ENCODE measurements at places on chromosomes 5 and 9.

DNA sequence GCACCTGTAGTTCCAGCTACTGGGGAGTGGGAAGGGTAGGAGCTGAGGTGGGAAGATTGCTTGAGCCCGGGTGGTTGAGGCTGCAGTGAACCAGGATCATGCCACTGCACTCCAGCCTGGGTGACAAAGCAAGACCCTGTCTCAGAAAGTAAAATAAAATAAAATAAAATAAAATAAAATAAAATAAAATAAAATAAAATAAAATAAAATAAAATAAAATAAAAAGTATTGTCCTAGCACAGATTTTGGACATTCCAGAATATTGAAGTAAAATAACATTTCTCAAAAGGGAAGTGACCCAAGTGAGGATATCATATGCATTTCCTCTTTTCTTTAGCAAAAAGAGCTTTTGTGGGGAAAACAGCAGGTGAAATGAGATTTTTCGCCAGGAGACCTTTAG lies 83.5 kb downstream of the TMEM174 start:
- DNase-seq, result no peak

DNA sequence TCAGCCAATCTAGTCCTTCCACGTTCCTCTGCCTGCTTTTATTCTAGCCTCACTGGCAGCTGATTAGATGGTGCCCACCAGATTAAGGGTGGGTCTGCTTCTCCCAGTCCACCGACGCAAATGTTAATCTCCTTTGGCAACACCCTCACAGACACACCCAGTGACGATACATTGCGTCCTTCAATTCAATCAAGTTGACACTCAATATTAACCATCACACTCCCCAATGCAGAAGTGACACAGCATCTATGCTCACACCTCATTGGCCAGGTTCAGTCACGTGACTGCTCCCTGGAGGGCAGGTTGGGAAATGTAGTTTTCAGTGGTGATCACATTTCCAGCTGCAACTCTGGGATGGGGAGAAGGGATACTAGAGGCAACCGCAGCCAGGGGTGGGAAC lies 13.0 kb downstream of the SUSD3 start:
- no peak for DNase-seq

- peak; percentile 48 for DNase-seq
Observed at GRCh38 chr5:173283318-173284288, 44.6 kb downstream of the STC2 start.

GRCh38 chr5:176644294-176644693 lies 3.0 kb upstream of the TSPAN17 start:
- no peak for DNase-seq

GRCh38 chr9:101758304-101758930 lies 20.0 kb upstream of the GRIN3A start:
- DNase-seq, result no peak

DNA sequence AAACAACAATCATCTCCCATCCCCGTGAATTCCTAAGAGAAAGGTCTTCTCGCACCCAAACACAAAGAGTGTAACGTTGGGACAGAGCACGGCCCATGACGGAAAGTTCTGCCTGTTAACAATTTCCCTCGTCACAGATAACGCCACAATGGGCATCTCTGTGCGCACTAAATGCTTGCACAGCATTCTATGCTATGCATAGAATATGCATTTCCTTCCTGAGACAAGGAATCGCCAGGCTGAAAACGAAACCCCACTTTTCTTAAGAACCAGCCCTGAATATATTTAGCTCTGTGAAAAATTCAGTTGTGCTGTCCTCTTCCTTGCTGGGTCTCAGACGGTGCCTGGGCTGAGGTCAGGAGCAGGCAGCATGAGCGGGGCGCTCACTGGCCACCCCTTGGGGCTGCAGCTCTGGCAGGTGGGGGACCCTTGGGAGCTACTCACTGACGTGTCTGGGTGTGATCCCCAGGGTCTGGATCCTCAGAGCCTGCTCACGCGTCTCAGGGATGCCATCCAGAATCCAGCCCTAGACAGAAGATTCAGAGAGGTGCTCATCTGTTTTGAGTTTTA lies 49.8 kb downstream of the AK8 start:
- DNase-seq, result no peak

DNA sequence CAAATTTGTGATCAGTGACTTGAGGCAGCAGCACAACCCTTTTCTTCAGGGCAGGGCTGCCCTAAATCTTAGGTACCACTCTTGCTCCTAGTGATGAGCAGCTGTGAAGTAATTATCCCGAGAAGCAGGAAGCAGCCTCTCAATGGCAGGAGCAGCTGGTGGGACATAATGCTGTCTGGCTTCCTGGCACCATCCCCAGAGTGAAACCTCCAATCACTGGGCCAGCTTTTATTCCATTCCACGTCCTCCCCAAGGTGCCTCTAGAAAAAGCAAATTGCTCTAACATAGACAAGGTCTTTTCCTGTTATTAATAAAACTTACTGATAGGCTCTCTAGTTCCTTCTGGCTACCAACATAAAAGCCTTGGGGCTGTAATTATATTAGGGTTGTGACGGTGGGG lies 154.0 kb downstream of the FRMD3 start:
- DNase-seq, result no peak

- no peak for DNase-seq
Observed at GRCh38 chr5:98468188-98468869, 305.1 kb upstream of the RGMB start.

DNA sequence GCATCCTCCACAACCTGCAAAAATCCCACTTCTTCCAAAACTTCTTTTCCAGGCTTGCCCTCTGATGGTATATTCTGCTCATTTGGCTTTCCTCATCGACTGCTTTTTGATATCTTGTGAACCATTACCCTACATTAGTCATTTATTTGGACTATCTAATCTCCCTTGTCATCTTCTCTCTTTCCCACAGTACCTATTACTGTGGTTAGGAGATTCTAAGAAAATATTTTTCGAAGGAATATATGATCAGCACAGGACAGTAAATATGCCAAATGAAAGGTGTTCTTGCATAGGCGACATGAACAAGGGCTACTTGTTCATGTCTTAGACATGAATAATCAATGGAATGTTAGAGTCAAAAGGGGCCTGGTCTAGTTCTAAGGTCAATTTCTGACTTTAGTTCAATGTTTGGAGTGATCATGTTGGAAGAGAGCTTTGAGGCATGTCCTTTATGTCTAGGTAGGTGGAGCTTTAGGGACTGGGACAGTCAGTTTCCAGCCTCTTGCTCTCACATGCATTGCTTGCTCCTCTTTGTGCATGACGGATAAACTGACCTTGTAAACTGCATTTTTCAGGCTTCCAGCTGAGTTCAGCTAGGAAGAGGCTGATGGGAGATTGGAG lies 243.4 kb upstream of the RPS23 start:
- DNase-seq, result no peak

- no peak for DNase-seq
Observed at GRCh38 chr5:98923966-98924365, 4.8 kb downstream of the CHD1 start.

DNA sequence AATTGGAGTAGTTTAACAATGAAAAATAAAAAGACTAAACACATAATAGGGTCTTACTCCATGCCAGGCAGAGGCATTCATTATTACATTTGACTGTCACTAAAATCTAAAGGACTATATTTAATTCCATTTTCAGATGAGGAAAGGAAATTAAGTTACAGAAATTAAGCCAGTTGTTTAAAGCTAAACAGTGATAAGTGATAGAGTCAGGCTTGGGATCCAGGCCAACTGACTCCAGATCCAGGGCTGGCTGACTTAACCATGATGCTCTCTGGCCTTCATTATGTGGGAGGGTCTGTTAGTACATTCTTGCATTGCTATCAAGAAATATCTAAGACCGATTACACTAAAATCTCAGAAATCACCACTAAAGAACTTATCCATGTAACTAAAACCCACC lies 107.2 kb downstream of the ARHGEF28 start:
- no peak for DNase-seq

DNA sequence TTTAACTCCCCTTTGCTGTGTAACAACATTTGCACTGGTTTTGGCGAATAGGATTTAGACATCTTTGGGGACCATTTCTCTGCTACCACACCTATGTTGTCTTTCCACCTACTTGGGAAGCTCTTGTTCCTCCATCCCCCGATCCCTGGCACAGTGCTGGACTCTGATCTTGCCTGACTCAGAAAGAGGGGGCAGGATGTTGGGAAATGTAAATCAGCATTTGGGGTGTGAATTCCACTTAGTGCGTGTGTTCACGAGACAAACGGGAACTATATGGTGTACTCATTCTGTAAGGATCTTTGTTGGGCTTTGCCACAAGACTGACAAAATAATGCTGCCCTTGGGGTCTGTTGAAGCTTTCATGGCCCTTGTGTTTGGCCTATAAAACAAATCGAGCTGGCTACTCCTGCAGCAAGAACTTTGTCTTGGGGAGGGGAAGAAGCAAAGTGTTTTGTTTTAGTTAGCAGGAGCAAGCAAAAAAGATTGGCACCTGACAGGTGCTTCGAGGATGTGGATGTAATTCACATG lies 18.5 kb downstream of the TMEM268 start:
- DNase-seq, result no peak

DNA sequence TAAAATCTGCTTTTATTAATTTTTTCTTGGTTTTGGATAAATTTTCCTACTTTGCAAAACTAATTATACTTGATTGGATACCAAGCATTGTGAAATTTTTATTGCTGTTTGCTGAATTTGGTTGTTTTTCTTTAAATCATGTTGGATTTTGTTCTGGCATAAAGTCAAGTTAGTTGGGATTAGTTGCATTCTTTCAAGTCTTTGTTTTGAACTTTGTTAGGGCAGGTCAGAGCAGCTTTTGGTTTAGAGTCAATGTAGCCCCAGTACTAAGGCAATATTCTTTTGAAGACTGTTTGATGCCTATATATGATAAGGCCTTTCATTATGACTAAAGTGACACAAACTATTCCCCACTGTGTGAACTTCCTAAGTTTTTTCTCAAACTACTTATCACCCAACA lies 531.1 kb downstream of the RASEF start:
- DNase-seq, result no peak

- no peak for DNase-seq
Observed at GRCh38 chr5:34057118-34057517, 14.1 kb upstream of the C1QTNF3 start.

GRCh38 chr9:117116084-117116483 lies 298.8 kb downstream of the ASTN2 start:
- DNase-seq, result no peak

DNA sequence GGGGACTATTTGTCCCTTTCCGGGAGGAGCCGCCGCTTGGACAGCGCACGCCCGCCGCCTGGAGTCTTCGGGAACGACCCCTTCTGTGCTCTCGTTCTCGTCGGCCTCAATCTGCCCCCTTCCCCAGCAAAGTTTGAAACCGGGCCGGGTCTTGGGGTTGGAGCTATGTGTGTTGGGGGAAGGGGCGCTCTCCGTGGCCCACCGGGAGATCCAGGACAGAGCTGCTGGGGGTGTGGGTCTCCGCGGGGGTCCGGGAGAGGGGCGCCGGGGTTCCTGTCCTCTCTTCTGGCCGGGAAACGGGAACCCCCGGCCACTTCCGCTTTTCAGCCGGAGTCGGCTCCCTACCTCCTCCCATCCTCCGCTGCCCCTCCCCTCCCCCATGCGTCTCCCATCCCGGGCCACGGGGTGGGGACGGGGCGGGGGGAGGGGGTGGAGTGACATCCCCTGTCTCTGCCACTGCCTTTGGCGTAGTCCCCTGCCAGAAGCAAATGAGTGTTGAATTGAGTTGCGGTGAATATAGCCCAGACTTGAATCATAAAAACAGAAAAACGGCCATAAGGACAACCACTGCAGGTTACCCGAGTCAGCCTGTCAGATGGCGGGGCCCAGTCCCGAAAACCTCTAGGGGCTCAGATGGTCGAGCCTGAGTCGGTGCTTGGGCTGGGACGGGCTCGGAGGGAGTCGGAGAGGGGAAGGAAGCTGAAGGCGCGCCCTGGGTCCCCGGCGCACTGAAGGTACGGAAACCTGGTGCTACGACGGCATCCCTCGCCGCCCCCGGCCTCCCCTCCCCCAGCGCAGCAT lies 1.1 kb downstream of the CPLX2 start:
- DNase-seq, result no peak

DNA sequence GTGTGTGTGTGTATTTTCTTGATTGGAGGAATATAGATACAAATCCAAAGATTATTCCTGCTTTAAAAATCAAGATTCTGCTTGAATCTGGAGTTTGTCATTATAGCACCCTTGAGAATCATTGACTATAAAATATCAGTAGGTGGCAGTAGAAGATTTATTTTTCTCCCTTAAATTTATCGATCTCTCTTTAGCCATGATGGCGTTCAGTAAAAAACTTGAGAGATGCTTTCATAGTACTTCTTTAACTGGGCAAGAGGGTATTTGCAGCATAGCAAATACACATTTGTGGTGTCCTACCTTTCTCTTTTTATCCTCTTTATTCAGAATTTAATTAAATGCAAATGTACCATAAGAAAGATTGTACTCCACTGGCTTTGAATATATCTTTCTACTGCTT lies 307.7 kb downstream of the ADGRV1 start:
- DNase-seq, result no peak

DNA sequence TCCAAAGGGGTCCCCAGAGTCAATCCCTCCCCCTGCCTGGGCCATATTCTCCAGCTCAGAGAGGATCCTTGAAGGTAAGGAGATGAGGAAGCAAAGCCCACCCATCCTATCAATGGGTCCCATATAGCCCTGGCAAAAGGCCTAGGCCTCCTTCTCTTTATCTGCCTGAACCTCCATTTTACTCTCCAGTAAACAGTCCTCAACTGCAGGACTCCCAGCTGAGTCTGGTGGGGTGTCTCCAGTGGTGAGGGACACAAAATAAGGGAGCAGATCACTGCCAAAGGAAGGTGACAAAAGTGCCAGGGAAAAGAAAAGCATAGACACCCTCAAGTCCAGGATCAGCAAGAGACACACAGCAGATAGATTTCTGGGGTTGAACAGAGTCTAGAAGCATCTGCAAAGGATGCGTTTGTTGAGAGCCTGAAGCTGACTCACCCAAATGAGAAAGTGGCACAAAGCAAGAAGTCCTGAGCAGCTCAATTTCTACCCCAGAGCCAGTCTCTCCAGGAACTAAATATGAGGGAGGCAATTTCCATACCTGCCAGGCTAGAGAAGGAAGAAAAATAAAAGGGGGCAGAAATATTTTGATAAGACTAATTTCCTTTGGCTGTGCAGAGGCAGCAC lies 2.7 kb upstream of the EBF1 start:
- DNase-seq, result no peak

- no peak for DNase-seq
Observed at GRCh38 chr9:135148386-135148785, 60.9 kb downstream of the OLFM1 start.

DNA sequence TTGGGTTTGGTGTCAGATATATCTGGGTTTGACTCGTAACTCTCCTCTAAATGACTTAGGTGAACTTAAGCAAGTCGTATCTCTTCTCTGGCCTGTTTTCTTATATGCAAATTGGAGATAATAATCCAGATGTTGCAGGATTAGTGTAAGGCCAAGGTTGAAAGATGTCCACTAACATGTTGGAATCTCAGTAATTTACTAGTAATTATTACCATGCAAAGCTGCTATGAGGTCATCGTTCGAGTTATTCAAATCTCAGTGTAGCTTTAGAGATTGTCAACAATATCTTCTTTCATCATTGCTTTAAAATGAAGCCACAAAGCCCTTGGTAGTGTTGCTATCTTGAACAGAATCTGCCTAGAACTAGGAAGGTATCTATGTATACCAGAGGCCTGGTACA lies 437.7 kb upstream of the KLF4 start:
- no peak for DNase-seq

Data from activated T-helper 1 cell treated with anti-CD3 and anti-CD28 coated beads, Interleukin-2, amount 50 U/mL, for 16 hours (primary cell).